ENCODE measurements at places on chromosomes 5 and 9.

GRCh38 chr5:72346398-72346797, 26.2 kb downstream of the PTCD2 start:
- no peak for DNase-seq

DNA sequence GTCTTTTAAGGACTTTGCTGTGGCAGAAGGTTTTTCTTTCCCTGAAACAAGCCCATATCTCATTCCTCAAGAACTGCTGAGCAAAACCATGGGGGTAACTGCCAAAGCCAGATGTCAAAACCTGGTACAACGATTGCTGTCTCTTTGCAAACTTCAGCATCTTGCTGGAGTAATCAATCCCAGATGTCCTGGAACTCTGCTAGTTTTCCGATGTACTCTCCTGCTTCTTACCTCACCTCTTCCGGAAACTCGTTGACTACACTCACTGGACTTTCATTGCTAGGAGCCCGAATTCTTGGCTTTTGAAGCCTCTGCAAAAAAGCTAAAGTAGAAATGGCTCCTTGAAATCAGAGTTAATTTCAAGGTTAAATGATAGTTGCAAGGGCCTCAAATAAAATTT, 23.3 kb downstream of the RAD1 start:
- no peak for DNase-seq

GRCh38 chr5:74490814-74491213, 149.7 kb downstream of the ENC1 start:
- DNase-seq, result no peak

DNA sequence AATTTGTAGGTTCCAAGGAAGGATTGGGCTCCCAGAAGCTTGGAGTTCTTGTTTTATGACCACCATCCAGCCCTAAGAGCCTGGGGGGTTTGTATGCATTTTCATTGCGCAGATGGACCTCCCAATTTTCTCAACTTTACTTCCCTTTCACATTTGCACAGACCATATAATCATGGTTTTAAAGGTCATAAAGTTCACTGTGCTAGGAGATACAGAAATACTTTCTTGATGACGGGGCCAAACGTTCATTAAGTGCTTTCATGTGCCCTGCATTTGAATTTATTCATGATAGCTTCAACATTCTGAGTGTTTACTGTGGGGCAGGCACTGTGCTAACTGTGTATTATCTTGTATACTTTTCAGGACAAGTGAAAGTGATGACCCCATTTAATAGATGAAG, 51.5 kb downstream of the WWC1 start:
- no peak for DNase-seq

GRCh38 chr9:1267141-1267570, 217.0 kb downstream of the DMRT2 start:
- no peak for DNase-seq

Measured in CD4-positive, alpha-beta T cell (primary cell).